ENCODE measurements at places on chromosomes 2 and 18. TPM values are rescaled to one million over a fixed set of nuclear protein-coding genes. Genes with fewer than 3 reads are reported as not detected.

- DNase-seq: no peak
Measured at GRCh38 chr2:234203135-234203984, 152.9 kb downstream of the SPP2 start.

- DNase-seq: no peak
Measured at GRCh38 chr2:160376576-160376975, 117.0 kb downstream of the RBMS1 start.

The DCC gene
- not detected for total RNA-seq

DNA sequence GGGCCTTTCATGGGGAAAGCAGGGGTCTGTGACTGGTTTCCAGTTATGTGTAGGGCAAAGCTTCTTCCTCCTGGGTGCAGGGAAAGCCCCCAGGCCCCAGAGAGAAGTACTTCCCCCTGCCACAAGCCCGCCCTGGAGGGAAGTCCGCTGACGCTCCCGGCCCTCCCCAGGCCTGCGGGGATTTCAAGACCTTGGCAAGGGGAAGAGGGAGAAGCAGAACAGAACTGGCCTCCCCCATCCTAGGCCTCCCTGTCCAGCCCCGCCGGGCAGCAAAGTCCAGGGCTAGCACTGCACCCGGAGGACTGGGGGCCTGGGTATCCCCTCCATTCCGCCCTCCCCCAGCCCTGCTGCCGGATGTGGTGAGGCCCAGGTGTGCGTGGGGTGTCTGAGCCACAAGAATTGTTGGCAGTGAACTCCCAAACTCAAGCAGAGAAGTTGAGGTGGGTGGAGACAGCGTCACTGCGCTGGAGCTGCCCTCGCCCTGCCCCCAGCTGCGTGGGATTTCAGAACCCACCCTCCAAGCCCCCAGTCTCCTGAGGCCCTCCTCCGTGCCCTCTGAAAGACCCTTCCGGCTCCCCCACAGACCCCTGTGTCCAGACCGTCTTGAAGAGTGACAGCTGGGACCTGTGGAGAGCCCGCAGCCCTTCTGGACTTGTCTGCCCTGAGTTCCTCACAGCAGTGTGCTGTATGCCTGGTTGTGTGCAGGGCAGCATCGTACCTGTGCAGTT, 1.1 kb upstream of the DUSP2 start:
- DNase-seq: peak; percentile 84

GRCh38 chr2:153179808-153180207, 298.8 kb downstream of the RPRM start:
- DNase-seq: no peak

Data from natural killer cell treated with Interleukin-12 subunit alpha and Interleukin-12 subunit beta and Interleukin-15 and Interleukin-18, amount 100 ng/mL, for 72 hours (primary cell).